Stimulated activated CD8-positive, alpha-beta memory T cell treated with anti-CD3 and anti-CD28 coated beads, Interleukin-2, amount 100 ng/mL, for 48 hours (primary cell): ENCODE measurements at places on chromosomes 16 and 17.

GRCh38 chr16:66541388-66542355 is 8.2 kb downstream of the TK2 start:
- DNase-seq, result no peak

GRCh38 chr17:4547118-4547906 is 7.9 kb downstream of the MYBBP1A start:
- DNase-seq, result no peak

DNA sequence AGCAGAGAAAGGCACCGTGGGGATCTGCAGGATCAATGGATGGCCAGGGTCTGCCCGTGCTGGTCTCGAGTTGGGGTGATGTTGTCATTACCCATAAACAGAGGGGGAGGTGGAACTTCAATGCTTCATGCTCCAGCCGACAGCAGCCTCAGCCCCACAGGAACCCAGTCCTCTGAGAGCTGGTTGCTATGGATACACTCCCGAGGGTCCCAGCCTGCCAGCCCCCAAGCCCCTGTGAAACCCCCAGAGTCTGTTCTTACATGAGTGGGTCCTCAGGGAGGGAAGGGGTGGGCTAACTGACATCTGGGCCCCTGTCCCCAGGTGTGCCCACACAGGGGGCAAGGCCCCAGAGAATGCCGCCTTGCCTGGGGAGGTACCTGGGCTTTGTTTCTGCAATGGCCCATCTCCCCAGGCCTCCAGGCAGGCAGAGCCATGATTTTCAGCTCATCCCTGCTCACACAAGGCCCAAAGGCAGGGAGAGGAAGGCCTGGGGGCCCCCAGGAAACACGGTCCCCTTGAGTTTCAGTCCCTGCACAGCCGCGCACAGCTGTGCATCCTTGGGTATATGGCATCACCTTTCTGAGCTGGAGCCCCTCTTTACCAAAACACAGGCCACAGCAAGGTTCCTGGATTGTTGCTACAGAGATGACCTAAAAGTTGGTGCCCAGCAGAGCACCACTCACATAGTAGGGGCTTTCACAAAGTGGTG is 223.7 kb downstream of the ZNF423 start:
- DNase-seq, result no peak

- no peak for DNase-seq
Measured at GRCh38 chr17:33292201-33292980, 704 bp downstream of the ASIC2 start.

DNA sequence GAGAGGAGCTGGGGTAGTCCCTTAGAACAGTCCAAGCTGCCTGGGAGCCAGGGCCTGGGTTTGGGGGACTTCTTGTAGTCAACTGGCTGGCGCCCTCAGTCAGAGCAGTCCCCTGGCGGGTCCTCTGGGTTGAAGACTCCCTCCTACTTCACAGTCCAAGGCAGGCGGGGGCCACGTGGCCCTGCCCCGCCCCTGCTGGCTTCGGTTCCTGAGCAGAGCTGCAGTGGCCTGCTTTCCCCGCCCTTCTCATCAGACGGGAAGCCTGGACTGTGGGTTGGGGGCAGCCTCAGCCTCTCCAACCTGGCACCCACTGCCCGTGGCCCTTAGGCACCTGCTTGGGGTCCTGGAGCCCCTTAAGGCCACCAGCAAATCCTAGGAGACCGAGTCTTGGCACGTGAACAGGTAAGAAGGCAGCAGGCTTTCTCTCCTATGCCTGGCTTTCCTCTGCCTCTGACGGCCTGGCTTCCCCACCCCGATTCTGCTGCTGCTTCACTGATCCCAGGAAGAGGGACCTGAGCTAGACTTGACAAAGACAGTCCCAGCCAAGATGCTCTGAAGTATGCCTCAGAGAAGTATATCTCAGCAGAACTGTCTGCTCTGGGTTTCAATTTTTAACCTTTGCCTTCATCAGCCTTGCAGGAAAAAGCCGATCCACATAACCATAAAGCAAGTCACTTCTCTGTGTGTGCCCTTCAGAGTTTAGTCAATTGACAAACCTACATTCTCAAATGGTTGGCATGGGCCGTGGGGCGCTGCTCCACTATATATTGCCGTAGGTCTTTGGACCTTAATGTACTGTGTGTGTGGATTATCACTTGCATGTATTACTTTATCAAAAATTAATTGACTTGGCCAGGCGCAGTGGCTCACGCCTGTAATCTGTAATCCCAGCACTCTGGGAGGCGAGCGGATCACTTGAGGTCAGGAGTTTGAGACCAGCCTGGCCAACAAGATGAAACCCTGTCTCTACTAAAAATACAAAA is 56.3 kb downstream of the SF3B3 start:
- DNase-seq, result no peak

- DNase-seq, result no peak
Measured at GRCh38 chr16:75679366-75679765, 2.6 kb upstream of the CPHXL2 start.

GRCh38 chr17:57927048-57927723 is 28.0 kb downstream of the CUEDC1 start:
- no peak for DNase-seq

DNA sequence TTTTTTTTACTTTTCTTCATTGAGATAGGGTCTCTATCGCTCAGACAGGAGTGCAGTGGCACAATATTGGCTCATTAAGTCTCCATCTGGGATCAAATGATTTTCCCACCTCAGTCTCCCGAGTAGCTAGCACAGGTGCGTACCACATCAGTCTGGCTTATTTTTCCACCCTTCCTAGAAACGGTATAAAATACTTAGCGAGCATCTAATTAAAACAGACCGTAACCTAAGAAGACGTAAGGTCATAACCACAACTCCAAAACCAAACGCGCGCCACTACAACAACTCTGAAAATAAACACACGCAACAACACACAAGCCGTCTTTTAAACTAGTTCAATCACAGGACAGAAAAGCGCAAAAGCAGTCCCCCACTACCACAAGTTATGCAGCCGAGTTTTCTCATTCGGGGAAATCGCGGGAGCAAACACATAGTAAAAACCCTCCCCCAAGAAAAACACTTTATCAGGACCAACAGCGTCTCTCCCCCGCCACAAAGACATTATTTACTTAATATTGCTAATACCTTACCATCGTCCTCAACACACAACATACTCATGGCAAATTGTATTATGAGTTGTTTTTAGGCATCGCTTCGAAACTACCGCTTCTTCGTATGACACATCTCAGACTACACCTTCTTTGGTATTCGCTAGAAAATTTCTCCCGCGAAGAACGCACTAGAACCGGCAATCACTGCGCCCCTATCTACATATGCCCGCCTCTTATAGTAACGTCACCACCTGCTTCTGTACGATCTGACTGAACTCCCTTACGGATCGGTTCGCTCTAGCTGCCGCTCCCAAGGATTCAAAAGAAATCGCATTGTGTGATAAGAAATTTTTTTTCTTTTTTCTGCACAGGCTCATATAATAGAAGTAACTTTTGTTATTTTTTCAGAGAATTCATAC is 32.8 kb downstream of the TEX14 start:
- DNase-seq, result peak; percentile 58

DNA sequence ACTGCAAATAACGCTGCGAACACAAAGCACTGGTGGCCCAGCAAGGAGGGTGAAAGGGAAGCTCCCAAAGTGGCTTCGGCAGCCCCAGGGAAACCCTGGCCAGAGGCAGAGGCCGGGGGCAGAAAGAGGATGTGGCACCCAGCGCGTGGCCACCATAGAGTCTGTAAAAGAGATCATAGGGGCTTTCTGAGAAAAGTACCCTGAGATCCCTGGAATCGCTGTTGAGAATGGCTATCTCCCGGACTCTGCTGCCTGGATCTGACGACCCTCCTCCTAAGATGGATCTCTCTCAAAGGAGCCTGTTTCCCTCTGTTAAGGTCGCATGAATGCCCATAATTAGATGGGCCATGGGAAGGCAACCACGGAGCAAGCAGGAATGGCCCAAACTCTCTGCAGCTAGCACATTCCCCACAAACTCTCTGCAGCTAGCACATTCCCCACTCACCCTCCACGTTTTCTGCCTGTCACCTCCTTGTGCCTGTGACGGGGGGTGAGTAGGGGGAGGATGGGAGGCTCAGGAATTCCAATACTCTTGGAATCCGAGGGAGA is 364.4 kb downstream of the XYLT1 start:
- DNase-seq, result no peak

- DNase-seq, result peak; percentile 84
Measured at GRCh38 chr16:3021449-3022207, 1.5 kb downstream of the TNFRSF12A start.

GRCh38 chr17:44213403-44214229 is 5.9 kb downstream of the UBTF start:
- DNase-seq, result no peak

DNA sequence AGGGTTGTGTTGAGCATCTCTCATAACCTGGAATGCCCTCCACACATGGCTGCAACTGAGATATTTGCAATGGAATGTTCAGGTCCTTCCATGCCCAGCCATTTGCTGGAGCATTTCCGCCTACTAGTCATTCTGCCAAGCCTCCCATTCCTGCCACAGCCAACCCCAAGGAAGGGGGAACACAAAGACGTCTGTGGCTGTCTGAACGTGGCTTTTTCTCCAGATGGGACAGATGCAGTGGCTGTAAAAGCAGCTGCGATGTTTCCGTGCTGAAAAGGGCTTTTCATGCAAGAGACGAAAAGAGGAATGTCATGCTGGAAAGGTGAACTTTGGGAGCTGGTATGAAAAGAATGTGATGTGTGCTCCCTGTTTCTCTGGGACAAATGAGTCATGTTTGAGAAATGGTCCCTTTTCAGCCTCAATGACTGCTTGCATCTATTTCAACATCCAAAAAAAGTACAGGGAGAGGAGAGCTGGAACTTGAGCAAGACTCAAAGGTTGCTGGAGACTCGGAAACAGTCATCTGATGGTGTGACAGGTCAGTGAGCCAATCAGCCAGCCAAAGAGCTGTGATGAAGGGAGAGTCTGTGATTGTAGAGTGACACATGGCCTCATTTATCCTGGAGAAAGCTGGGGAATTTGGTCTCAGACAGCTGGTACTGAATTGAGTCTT is 208.9 kb downstream of the SHISA9 start:
- DNase-seq, result no peak

GRCh38 chr16:89653656-89654295 is 3.7 kb downstream of the CHMP1A start:
- DNase-seq, result no peak

- DNase-seq, result no peak
Measured at GRCh38 chr16:85401370-85401916, 211.7 kb upstream of the GSE1 start.

- DNase-seq, result no peak
Measured at GRCh38 chr16:28182801-28183200, 29.0 kb downstream of the XPO6 start.

GRCh38 chr16:52141871-52142270 is 405.1 kb downstream of the TOX3 start:
- no peak for DNase-seq

GRCh38 chr16:16867973-16868372 is 489.0 kb downstream of the NPIPA7 start:
- no peak for DNase-seq

DNA sequence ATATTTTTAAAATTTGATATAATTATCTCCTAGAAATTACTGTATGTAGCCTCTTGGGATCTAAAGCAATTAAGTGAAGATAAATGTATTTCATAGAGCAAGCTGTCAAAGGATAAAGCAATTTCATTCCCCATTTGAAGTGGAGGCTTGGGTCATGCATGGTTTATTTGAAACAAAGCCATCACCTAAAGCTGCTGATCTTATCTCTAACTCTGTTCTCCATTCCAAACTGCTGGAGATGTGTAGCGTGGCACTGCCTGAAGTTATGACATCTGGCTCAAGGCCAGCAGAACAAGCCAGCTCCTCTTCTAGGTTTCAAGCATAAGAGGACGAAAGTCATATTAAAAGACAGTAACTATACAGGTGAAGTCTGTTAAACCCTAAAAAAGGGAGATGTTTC is 83.9 kb downstream of the HIC1 start:
- DNase-seq, result no peak

GRCh38 chr17:57986841-57987580 is 1.0 kb downstream of the VEZF1 start:
- DNase-seq, result no peak

DNA sequence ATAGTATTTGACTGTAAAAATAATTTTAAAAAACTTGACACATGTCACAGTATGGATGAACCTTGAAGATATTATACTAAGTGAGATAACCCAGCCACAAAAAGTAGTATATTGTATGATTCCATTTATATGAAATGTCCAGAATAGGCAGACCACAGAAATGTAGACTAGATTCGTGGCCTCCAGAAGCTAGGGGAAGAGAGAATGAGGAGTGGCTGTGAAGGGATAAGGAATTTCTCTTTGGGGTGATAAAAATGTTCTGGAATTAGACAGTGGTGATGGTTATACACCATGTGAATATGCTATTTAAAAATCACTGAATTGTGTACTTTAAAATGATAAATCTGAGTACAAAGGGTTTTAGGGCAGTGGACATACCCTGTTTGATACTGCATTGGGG is 253.1 kb upstream of the DYNLRB2 start:
- DNase-seq, result no peak

DNA sequence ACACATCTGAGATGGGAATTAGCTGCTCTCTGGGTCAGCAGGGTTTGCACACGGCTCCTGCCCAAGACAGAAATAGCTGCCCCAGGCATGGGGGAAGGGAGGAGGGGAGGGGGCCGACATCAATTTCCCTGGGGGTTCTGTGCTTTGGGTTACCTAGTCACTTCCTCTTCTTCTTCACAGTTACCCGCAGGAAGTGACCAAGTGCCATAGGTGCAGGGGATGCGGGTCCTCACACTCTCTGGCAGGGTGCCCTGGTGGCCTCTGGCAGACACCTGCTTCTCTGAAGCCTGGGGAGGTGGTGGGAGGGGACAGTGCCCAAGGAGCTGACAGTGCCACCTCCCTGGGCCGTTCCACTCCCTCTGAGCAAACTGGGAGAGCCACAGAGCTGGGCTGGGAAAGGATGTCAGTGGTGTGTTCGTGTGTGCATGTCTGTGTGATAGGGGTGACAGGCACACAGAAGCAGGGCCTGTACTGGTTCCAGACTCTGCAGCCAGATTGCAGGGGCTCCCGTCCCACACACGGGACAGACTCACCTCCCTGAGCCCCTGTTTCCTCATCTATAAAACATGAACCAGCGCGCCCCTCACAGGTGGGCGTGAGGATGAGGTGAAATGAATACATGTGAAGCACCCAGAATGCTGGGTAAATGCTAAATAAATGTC is 18.2 kb downstream of the SCN4A start:
- DNase-seq, result no peak

DNA sequence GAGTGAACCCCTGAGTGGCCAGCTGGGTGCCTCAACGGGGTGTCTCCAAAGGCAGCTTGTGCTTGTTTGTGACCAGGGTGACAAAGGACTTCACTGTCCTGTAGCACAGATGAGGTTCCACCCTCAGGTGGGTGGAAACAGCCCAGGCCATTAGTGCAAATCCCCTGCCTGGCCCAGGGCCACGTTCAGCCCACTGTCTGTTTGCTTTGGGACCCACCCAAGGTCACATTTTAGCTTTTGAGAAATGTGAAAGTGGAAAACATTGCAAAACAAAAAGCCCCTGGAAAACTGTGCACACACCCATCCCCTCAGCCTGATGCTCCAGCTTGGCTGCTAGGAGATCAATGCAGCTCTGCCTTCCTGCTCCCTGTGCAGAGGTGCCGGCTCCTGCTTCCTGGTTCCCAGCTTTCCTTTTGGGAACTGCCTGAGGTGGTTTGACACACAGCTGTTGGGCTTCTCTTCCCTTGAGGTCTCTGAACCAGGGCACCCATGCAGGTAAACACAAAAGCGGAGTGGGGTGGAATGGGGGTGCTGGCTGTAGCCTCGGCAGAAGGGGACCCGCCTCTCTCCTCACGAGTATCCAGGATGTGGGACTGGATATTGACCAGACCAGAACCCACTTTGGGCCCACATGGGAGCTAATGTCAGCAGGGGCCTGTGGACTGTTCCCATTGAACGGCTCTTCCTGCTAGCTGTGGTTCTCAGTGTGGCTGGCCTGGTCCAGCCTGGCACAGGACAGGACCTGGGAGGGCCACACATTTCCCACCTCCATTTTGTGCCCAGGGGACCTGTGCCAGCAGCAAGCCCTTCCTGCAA is 7.9 kb upstream of the SPHK1 start:
- no peak for DNase-seq
